ENCODE measurements at places on chromosomes 11 and 22. TPM values are rescaled to one million over a fixed set of nuclear protein-coding genes. Genes with fewer than 3 reads are reported as not detected.

The ASCL3 gene
- total RNA-seq, result not detected

The ARHGEF17 gene
- 44.6 TPM for total RNA-seq

The DCHS1 gene
- 40.6 TPM for total RNA-seq

The DGCR6 gene
- 6.6 TPM for total RNA-seq

The SHANK3 gene
- total RNA-seq, result 3.2 TPM

The SLC15A3 gene
- 12.8 TPM for total RNA-seq

The RAG2 gene
- not detected for total RNA-seq

The GAL gene
- total RNA-seq, result 11.8 TPM

The KIF18A gene
- total RNA-seq, result 0.49 TPM

The CRYBB3 gene
- not detected for total RNA-seq
